ENCODE measurements at places on chromosomes 11 and 22.
A peak's percentile ranks its signal among the peaks of the same experiment; 100 is the strongest.

GRCh38 chr11:38461751-38462150, 1863.7 kb upstream of the RAG2 start:
- H3K4me1 ChIP-seq = peaks cover 4% of the 10 kb centered on the region
- no peaks in the 10 kb centered on the region for H3K27me3 ChIP-seq
- DNase-seq = no peak
- no peak overlapping the region for H3K27ac ChIP-seq
- no peaks in the 10 kb centered on the region for H3K36me3 ChIP-seq

- H3K4me3 ChIP-seq = no peak overlapping the region
- DNase-seq = no peak
- H3K27ac ChIP-seq = no peak overlapping the region
- no peaks in the 10 kb centered on the region for H3K36me3 ChIP-seq
- H3K4me1 ChIP-seq = no peaks in the 10 kb centered on the region
Measured at GRCh38 chr22:48751539-48752437, 1075.9 kb downstream of the BRD1 start.

DNA sequence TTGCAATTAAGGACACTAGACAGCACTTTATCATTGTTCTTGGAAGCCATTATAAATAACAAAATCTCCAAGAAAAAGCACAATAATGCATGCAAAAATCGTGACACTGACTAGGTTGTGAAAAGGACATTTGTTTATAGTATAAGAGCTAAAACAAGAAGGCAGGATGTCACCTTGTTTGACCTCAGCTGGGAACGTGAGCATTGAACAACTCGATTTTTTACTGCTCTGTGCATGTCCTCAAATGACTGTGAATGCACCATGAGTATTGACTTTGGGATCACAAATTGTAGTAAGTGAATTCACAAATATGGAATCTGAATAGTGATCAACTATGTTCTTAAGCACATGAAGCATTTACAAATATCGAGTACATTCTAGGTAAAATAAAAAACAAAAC, 35.3 kb upstream of the ARHGAP20 start:
- H3K27ac ChIP-seq = no peak overlapping the region
- H3K4me3 ChIP-seq = no peak overlapping the region
- H3K4me1 ChIP-seq = no peaks in the 10 kb centered on the region
- no peaks in the 10 kb centered on the region for H3K36me3 ChIP-seq

GRCh38 chr11:38043060-38043459, 1445.0 kb upstream of the RAG2 start:
- H3K27me3 ChIP-seq = no peaks in the 10 kb centered on the region
- H3K4me3 ChIP-seq = no peak overlapping the region
- no peak overlapping the region for H3K27ac ChIP-seq
- no peaks in the 10 kb centered on the region for H3K4me1 ChIP-seq
- H3K36me3 ChIP-seq = no peaks in the 10 kb centered on the region

DNA sequence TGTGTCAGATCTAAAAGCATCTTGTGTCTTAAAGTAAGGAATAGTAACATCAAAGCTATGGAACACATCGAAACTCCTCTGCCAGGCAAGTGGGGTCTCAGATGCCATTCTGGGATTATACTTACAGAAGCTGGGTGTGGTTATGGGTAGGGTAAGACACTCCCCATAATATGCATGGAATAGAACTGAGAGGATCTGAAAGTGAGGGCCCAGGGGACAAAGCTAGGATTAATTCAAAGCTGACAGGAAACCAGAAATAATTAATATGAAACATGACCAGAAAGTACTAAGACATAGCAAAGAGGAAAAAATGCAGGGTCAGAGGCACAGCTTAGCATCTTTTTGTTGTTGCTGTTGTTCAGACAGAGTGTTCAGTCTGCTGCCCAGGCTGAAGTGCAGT, 40.2 kb upstream of the EED start:
- no peaks in the 10 kb centered on the region for H3K27me3 ChIP-seq
- no peaks in the 10 kb centered on the region for H3K36me3 ChIP-seq
- DNase-seq = no peak
- H3K4me1 ChIP-seq = peaks cover 1% of the 10 kb centered on the region

DNA sequence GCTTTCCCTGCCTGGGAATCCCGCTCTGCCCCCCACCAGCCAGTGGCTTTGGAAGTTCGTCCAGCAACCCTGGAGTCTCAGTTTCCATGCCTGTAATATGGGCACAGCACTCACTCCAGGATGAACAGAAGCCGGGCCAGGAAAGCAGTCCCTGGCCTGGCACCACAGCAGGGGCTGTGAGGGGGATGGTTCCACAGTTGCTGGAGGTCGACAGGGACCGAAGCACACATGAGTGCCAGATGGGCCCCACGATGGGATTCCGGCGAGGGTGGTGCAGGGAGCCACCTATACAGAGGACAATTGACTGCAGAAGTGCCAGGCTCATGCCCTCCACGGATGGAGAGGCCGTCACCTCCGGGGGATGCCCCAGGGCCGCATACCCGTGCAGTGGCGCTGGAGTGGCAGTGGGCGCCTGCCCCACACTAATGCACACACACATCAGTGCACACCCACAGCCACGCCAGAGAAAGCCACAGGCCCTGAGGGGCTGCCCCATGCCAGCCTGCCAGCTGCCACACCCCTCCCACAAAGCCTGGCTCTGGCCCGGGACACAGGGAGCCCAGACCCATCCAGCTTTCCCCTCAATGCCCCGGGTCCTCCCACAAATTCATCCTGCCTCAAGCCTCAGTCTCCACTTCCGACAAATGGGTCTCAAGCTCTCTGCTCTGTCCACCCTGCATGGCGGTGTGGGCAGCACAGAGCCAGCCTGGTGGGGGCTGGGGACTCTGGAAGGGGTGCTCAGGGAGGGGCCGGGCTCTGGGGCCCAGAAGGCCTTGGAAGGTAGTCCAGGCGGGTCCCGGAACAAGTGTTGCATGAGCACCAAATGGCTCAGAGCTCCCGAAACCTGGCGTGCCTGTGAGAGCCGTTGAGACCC, 9.7 kb downstream of the ASCL2 start:
- H3K27ac ChIP-seq = no peak overlapping the region
- no peak for DNase-seq
- H3K4me1 ChIP-seq = no peaks in the 10 kb centered on the region

GRCh38 chr11:117837070-117837776, 12.7 kb upstream of the FXYD2 start:
- H3K27me3 ChIP-seq = no peaks in the 10 kb centered on the region
- peaks cover 14% of the 10 kb centered on the region for H3K4me1 ChIP-seq

- H3K36me3 ChIP-seq = peaks cover 39% of the 10 kb centered on the region
- H3K4me3 ChIP-seq = no peak overlapping the region
- no peaks in the 10 kb centered on the region for H3K27me3 ChIP-seq
- peak overlapping the region; percentile 91 for H3K27ac ChIP-seq
Measured at GRCh38 chr11:9784602-9785315, 120.9 kb downstream of the SWAP70 start.

DNA sequence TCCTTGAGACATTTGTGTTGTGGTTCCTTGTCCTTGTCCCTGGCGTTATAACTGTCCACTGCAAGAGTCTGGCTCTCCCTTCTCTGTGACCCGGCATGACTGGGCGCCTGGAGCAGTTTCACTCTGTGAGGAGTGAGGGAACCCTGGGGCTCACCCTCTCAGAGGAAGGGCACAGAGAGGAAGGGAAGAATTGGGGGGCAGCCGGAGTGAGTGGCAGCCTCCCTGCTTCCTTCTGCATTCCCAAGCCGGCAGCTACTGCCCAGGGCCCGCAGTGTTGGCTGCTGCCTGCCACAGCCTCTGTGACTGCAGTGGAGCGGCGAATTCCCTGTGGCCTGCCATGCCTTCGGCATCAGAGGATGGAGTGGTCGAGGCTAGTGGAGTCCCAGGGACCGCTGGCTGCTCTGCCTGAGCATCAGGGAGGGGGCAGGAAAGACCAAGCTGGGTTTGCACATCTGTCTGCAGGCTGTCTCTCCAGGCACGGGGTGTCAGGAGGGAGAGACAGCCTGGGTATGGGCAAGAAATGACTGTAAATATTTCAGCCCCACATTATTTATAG, 23.0 kb downstream of the MYBPC3 start:
- no peak overlapping the region for H3K4me3 ChIP-seq
- H3K27ac ChIP-seq = no peak overlapping the region
- no peaks in the 10 kb centered on the region for H3K27me3 ChIP-seq
- H3K4me1 ChIP-seq = no peaks in the 10 kb centered on the region
- no peak for DNase-seq

DNA sequence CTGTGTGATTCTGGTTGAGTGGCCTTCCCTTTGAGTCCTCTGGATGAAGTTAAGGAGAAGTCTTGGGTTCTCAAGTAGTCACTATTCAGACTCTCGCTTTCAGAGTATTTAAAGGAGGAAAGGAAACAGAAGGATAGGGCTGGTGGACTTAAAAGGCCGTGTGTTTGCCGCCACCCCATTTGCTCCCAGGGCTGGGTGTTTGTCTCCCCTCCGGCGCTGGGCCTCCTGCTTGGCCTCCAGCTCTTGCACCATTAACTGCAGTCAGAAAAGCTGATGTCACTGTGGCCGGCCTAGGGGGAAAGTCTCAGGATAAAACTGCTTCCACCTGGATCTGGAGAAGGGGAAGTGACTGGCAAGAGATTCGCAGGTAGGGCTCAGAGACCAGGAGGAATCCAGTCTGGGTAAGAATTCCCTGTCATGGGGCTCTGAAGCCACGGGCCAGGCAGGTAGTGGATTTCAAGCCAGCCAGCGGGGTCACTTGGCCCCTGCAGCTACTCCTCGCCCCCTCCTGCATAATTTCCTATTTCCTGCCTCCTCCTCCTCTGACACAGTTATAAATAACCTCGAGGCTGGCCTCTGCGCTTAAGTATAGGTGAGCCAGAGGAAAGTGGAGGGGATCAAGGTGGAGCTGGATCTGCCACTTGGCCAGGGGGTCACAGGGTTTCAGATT, 17.1 kb downstream of the TIMP3 start:
- H3K4me3 ChIP-seq = no peak overlapping the region
- no peaks in the 10 kb centered on the region for H3K27me3 ChIP-seq
- H3K4me1 ChIP-seq = no peaks in the 10 kb centered on the region
- no peak for DNase-seq
- peaks cover 8% of the 10 kb centered on the region for H3K36me3 ChIP-seq
- peak overlapping the region; percentile 61 for H3K27ac ChIP-seq

GRCh38 chr11:113752932-113753331, 20.6 kb downstream of the ZW10 start:
- H3K4me3 ChIP-seq = no peak overlapping the region
- H3K4me1 ChIP-seq = no peaks in the 10 kb centered on the region
- peaks cover 35% of the 10 kb centered on the region for H3K36me3 ChIP-seq
- no peaks in the 10 kb centered on the region for H3K27me3 ChIP-seq
- DNase-seq = no peak
- H3K27ac ChIP-seq = no peak overlapping the region

DNA sequence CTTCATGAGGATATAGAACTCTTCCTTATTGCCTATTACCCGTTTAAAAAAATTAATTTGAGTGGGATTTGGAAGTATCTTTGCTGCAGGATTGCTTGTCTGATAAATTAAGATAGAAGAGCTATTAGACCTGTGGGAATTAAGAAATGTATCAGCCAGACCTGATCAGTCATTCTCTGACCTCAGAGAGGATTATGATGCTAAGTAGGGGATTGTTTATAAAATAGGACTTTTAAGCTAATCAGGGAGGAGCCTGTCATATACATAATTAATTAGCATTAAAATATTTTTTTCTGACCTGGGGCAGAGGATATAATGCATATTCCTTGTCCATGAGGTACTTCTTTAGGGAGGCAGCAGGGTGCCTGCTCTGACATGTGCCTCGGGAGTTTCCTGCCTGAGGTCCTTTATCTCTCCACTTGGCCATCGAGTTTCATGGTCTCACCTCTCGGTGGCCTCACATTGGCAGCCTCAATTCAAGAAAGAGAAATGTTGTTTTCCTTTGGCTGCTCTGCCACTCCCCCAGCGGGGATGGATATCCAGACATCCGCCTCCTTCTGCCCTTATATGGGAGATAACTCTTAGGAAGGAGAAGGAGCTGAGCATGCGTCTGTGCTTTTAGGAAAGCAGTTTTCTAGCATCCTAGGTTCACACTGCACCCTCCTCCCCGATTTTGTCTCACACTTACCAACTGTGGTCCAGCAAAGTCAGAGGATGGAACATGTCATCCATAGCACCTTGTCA, 41.1 kb downstream of the DIXDC1 start:
- H3K4me3 ChIP-seq = peak overlapping the region; percentile 65
- peaks cover 11% of the 10 kb centered on the region for H3K4me1 ChIP-seq
- DNase-seq = peak; percentile 91
- peak overlapping the region; percentile 75 for H3K27ac ChIP-seq
- peaks cover 4% of the 10 kb centered on the region for H3K36me3 ChIP-seq
- no peaks in the 10 kb centered on the region for H3K27me3 ChIP-seq

DNA sequence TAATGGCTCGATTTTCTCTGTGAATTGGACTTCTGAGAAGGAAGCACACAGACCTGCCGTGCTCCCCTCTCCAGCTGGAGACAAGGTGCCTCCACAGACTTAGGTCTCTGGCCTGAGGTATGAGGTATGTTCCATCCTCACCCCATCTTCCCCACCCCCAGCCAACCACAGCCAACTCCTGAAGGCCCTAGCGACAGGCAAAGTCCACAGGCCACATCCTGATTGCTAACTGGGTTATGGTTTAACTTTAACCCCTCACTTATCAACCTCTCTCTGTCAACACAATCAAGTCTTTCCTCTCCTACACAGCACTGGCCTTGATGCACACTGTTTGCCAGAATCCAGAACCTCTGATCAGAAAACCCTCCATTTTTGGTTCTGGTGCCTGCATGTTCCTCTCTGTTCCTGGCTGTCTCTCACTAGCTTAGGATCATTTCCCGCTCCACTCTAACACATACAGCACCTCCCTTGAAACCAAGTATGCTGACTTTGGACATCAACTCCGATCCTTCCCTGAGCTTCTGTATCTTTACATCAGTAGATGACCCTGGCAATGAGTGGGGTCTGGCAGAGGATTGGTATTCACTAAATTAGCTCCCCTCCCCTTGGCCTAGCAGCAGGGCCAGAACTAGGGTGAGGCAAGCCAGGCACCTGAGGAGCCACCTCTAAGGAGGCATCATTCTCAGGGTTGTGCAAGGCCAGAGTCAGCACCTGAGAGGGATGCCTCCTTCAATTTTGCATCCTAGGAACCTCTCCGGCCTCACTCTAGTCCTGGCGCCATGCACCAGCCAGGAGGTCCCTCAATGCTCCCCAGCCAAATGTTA, 22.0 kb downstream of the JAML start:
- H3K4me3 ChIP-seq = no peak overlapping the region
- no peak for DNase-seq
- no peaks in the 10 kb centered on the region for H3K4me1 ChIP-seq
- peak overlapping the region; percentile 53 for H3K27ac ChIP-seq
- no peaks in the 10 kb centered on the region for H3K36me3 ChIP-seq

GRCh38 chr11:105324156-105324555, 184.6 kb upstream of the CARD18 start:
- no peaks in the 10 kb centered on the region for H3K36me3 ChIP-seq
- DNase-seq = no peak
- H3K4me3 ChIP-seq = no peak overlapping the region
- H3K27me3 ChIP-seq = no peaks in the 10 kb centered on the region

Data from lung (tissue), 17 donors.